ENCODE measurements at places on chromosomes 1 and 21.

DNA sequence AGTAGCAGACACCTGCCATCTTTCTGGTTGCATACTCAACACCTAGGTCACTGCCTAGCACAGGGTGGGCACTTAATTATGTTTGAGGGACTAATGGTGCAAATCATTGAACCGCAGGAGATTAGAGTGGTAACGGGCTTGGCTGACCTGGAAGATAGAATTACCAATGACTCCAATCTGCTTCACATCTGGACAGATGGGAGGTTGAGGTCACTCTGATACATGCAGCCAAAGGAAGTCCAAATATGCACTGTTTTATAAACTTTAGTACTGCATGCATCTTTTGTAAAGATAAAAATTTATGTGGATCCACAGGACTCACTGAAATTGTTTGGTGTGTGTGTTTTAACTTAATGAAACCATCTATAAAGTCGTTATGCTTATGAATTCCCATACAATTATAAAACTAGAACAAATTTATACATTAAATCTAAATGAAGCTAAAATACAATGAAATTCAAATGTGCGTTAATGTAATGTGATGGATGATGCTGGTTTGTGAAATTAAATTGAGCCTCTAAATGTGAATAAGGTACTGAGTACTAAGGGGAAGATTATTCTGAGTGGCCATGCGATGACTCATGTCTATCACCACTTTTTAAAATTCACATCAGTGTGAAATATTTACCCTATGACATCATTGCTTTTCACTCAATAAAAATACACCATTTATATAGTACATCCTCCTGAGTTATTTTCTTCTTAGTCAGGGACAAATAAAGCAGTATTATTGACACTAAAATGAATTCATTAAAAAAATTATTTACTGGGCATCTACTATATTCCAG is 224.7 kb upstream of the FAM78B start:
- DNase-seq: no peak

- peak; percentile 77 for DNase-seq
Observed at GRCh38 chr1:172745014-172745413, 86.1 kb downstream of the FASLG start.

DNA sequence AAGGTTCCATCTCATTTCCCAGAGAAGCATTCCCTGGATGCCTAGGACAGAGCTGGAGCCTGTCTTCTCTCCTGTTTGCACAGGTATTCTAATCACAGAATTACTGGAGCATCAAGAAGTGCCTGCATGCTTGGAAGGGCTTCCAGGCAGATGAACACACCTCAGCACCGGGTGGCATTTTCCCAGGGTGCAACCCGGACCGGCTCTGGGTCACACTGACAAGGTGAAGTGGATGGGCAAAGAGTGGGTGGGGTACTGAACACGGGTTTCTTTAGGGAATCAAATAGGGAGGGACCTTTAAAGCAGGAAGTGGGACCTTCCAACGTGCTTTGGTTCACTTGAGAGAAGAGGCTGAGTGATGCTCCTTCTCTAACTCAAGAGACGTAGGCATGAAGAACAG is 7.1 kb upstream of the PEF1 start:
- DNase-seq: no peak

- peak; percentile 17 for DNase-seq
Observed at GRCh38 chr1:211738096-211738690, 62.8 kb upstream of the NEK2 start.

- DNase-seq: no peak
Observed at GRCh38 chr1:174276087-174276486, 116.8 kb downstream of the RABGAP1L start.

- DNase-seq: no peak
Observed at GRCh38 chr1:208557046-208557722, 313.0 kb upstream of the PLXNA2 start.
